ENCODE measurements at places on chromosomes 5 and 9.

GRCh38 chr5:176719113-176719739 is 71.9 kb downstream of the TSPAN17 start:
- no peak for DNase-seq

- DNase-seq = peak; percentile 44
Observed at GRCh38 chr5:84494453-84494852, 109.8 kb upstream of the EDIL3 start.

DNA sequence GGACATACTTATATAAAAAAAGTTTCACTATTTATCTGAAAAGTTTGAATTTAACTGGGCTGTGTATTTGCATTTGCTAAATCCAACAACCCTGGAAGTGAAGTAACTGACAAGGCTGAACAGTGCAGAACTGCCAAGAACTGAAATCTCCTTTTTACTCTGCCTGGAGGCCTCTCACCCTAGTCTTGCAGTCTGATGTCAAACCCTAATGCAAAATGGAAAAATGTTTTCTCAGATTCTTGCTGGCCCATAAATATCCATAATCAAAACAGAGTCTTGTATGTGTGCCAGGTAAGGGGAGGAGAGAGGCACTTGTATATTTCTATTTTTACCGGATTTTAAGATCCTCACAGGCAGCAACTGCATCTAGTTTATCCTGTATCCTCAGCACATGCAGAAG is 432.7 kb upstream of the KLF4 start:
- no peak for DNase-seq

DNA sequence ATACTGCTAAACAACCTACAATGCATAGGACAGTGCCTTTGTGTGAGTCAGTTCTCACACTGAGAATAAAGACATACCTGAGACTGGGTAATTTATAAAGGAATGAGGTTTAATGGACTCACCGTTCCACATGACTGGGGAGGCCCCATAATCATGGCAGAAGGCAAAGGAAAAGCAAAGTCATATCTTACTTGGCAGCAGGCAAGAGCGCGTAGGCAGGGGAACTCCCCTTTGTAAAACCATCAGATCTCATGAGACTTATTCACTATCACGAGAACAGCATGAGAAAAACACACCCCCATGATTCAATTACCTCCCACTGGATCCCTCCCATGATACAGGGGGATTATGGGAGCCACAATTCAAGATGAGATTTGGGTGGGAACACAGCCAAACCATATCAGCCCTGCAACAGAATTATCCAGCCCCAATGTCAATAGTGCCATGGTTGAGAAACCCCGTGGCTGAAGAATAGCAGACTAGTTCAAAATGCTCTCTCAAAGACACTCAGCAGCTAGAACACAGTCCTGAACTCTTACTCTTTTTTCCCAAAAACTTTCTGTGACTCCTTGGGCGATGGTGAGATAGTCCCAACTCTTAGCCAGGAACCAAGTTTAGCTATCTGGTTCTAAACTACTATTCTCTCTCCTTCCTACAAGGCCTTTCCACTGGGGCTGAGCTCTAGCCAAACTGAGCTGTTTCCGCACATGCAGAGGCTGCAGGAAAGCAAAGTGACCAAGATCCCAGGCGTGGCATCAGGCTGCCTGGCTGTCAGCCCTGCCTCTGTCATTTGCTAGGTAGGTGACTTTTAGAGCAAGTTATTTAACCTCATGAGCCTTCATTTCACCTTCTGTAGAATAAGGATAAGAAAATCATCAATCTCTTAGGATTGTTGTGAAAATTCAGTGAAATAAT is 21.7 kb downstream of the FAT2 start:
- DNase-seq = no peak

DNA sequence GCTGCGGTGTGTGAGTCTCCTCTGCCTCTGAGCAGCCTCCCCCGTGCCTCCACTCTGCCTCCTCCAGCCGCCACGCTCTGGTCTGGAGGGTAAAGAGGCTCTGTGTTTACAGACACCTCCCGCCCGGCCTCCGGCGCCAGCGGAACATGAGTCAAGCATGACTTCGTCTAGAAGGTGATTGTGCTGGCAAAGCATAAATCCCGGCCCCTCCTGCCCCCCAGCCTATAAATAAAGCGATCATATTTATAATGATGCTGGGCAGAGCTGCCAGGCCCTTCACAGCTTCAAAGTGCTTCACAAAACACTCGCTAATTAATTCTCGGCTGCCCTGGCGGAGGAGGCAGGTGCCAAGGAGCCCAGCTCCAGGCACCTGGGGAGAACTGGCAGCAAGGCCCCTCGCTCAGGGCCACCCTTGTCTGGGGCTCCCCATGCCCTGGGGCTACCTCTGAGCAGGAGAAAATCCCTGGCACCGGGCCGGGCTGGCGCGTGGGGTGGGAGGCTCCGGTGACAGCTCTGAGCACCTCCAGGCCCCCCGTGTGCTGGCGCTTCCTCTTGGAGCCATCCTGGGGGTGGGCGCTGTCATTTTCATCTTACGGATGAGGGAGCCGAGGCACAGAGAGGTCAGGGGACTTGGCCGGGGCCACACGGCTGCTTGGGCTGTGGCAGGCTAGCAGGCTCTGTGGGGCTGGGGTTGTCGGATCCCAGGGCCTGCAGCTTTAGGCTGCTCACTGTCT is 87.8 kb downstream of the RXRA start:
- DNase-seq = peak; percentile 48

DNA sequence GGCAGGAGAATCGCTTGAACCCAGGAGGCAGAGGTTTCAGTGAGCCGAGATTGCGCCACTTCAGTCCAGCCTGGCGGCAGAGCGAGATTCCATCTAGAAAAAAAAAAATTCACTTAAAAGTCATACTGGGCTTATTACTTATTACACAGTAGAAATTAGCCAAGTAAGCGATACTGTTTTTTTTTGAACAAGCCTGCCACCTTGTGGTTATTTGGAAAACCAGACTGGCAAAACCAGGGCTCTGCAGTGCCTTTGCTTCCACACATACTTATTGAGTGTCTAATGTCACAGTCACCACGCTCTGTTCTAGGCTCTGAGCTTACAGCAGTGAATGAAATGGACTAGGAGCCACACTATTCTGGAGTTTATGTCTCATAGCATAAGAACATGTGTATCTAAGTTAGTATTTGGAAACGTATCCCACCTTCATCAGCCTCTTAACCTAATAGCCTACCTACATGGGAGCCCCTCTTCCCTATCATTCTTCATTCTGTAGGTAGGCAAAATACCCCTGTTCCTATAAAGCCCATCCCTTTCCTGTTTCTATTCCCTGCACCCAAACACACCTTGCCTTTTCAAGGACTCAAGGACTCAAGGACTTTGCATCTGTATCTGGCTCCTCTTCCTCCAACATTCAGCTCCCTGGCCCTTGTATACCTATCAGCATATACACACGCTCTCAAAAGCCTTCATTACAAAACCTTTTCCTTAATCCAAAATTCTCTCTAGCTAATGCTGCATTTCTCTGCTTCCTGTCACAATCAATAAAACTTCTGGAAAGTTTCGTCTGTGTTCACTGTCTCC is 13.9 kb upstream of the BASP1 start:
- DNase-seq = peak; percentile 80

DNA sequence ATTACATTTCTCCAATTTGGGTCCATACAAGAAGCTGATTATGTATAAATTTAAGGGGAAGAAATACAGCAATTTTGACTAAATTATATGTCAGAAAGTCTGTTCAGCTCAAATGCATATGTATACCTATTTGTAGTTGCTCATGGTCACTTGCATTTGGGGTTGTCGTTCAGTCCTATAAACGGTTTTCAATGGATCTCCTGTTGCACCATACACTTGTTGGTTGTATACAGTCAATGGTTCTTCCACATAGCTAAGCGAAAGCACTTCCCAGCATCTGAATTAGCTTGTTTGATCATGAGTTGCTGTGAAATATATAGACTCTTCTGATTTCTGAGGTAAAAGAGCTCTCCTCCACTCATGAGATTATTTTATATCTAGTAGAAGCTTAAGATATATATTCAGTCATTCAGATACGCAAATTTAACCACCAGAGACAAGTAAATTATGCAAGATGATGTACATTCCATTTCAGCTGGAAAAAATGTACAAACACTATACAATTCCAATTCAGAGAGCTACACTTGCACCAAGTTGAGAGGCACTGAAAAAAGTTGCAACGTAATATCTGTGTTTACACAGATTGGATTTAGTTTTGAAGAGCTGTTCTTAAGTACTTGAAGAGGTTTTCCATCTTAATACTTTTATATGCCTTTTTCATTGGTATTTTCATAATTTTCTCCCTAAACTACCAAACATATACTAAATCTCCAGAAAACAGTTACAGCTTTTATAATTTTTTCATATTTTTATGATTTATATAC is 64.4 kb upstream of the POU5F2 start:
- no peak for DNase-seq

DNA sequence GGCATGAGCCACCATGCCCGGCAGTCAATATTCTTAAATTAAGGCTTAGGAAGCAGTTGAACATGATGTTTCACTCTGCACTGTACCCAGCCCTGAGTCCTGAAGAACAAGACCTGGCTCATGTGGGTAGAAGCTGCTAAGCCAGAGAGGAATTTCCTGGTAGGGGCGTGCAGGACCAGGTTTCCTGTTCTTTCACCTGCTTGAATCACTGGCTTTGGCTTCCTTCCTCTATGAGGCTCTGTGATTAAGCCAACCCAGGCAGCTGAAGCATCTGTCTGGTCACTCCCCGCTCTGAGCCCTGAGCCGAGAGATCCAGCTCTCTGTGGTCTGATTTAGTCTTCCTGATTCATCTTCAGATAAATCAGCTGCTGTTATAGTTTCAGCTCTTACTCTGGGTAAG is 29.1 kb downstream of the CFAP77 start:
- no peak for DNase-seq

DNA sequence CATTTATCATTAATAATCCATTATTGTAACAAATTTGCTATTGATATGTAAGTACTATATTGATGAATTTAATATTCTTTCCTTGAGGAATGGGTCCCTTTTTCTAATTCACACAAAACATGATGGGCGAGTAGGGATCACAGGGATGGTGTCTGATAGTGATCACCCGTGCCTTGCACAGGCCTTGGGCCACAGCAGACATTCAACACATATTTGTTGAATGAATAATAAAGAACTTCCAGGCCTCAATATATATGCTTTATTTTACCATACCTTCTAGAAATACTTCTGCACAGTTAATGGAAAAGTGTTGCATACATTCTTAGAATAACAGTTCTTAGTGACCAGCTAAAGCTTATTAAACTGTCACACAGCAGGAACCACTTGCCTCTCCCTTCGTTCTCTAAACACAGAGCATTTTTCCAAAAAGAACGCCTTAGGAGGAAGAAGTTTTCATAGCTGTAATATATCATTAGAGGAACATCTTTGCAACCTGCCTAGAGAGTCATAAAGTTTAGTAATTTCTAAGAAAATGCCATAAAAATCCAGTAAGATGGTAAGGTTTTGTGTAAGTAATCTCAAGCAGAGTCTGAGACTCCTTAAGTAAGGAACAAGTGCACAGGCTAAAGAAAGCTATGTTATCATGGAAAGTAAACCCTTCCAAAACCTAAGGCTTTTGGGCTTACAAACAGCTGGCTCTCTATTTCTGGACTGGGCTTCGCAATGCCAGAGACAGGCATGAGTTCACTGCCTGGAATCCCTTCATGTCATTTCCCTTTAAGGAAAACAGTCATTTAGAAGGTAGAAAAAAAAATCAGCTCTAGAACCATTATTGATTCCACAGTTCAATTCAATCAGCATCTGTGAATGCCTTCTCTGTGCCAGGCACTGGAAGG is 17.7 kb downstream of the TTLL11 start:
- DNase-seq = no peak

GRCh38 chr9:79165020-79165780 is 406.6 kb upstream of the TLE4 start:
- DNase-seq = peak; percentile 32

DNA sequence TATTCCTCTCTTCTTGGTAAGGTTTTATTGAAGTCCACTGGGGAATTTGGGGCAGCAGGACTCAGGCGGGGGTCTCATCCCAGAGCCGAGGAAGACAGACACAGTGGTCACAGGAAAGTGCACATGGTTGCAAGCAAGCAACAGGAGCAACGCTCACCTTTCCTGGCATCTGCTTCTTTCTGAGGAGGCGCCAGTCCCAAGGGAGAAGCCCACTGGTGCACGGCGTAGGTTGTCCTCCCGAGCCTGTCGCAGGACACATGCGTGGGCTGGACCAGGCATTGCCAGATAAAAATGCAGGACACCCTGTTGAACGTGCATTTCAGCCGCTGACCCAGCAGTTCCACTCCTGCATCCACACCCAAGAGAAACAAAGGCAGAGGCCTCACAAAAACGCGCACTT is 72.4 kb upstream of the OLFM1 start:
- no peak for DNase-seq

DNA sequence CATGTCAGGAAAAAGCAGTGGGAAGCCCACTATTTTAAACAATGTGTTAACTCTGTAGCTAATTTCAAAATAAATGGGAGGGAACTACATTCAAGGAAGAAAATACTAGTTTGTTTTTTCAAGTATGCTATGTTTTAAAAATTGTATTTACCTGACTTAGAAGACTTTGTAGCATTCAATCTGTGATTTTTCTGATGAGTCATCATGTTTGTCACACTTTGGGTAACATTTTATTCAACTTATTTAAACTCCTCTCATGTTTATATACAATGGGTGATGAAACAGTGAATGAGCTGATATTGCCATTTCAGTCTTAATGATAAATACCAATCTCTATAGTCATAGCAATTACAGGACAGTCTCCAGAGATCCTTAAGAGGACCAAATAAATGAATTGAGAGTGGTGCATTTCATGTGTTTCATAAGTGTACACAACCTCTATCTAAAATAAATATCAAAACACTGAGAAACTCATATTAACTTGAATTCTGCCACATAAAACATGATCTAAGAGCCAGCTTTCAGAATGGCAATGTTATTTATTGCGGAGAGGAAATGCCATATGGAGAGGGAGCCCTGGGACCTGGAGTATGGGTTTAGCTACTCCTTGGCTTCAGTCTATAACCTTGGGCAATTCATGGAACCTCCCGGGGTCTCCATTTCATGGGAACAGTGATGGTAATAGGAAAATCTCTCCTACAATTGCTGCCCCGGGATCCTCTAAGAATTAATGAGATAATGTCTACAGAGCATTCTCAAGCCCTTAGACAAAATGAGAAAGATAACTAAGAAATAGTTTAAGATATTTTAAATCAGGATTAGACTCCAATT is 913.9 kb downstream of the TLE4 start:
- DNase-seq = no peak

- DNase-seq = no peak
Observed at GRCh38 chr5:34656700-34657273, 659 bp downstream of the RAI14 start.

- DNase-seq = no peak
Observed at GRCh38 chr5:66932457-66932856, 264.1 kb downstream of the CD180 start.

- DNase-seq = no peak
Observed at GRCh38 chr9:99055384-99055783, 49.5 kb upstream of the TGFBR1 start.

Data from RKO (cell line).